Activated CD8-positive, alpha-beta memory T cell treated with anti-CD3 and anti-CD28 coated beads, Interleukin-2, amount 10 ng/mL, durations not matched to agents 7 days and 5 days (primary cell): ENCODE measurements at places on chromosomes 4 and X. TPM values are rescaled to one million over a fixed set of nuclear protein-coding genes. Genes with fewer than 3 reads are reported as not detected.

- DNase-seq = no peak
- H3K4me1 ChIP-seq = peaks cover 25% of the 10 kb centered on the region
- peaks cover 47% of the 10 kb centered on the region for H3K27me3 ChIP-seq
- no peak overlapping the region for H3K4me3 ChIP-seq
- no peak overlapping the region for H3K27ac ChIP-seq
- H3K36me3 ChIP-seq = no peaks in the 10 kb centered on the region
These were observed 107.3 kb downstream of the DTHD1 start for GRCh38 chr4:36388710-36389109.

The IL2 gene
- 1.1 TPM for total RNA-seq

GRCh38 chr4:173699841-173700475 is 169.9 kb upstream of the HAND2 start:
- no peak overlapping the region for H3K27ac ChIP-seq
- no peaks in the 10 kb centered on the region for H3K27me3 ChIP-seq
- no peak overlapping the region for H3K4me3 ChIP-seq
- no peaks in the 10 kb centered on the region for H3K36me3 ChIP-seq
- no peaks in the 10 kb centered on the region for H3K4me1 ChIP-seq

The TASL gene
- 3.2 TPM for total RNA-seq

DNA sequence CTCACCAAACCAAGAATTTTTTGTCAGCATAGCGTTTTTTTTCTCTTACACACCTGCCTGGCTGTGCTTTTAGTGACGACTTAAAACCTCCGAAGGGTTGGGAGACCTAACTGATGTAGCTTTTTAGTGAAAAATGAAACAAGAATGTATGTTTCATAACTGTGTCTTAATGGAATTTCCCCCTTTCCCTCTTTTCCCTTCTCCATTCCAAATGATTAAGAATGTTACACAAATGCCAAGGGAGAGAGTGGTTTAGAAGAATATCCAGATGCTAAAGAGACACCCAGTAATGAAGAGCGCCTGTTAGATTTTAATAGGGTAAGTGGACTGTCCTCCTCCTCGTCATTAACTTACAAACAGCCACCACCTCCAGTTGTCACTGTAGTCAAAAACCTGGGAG is 33.2 kb upstream of the TBC1D14 start:
- H3K36me3 ChIP-seq = peaks cover 30% of the 10 kb centered on the region
- H3K27me3 ChIP-seq = no peaks in the 10 kb centered on the region
- peaks cover 9% of the 10 kb centered on the region for H3K4me1 ChIP-seq

DNA sequence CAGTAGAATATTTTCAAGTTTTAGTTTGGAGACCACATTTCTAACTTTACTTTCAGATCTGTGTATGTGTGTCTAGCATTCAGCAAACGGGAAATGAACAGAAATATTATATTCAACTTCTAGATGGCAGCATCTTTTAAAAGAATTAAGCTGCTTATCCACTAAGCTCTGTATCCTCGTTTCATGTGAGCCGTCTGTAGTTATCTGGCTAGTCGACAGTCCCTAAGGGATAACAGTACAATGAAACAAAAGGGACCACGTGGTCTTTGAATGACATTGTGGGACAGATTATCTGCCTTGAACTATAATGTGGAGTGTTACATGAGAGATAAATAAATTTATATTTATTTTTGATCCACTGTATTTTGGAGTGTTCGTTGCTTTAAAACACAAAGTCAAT is 35.8 kb upstream of the PRSS12 start:
- no peak overlapping the region for H3K27ac ChIP-seq
- no peaks in the 10 kb centered on the region for H3K4me1 ChIP-seq
- peaks cover 2% of the 10 kb centered on the region for H3K27me3 ChIP-seq
- H3K4me3 ChIP-seq = no peak overlapping the region
- DNase-seq = no peak

The SPANXN3 gene
- total RNA-seq = not detected
